ENCODE measurements at places on chromosomes 13 and 19.
A peak's percentile ranks its signal among the peaks of the same experiment; 100 is the strongest.

- peak; percentile 6 for DNase-seq
These were observed 35.9 kb downstream of the OXGR1 start for GRCh38 chr13:96958286-96958891.

- no peak for DNase-seq
These were observed 15.9 kb downstream of the ENOX1 start for GRCh38 chr13:43770871-43771270.

GRCh38 chr19:52936954-52937325, 13.7 kb upstream of the ZNF888 start:
- no peak for DNase-seq

DNA sequence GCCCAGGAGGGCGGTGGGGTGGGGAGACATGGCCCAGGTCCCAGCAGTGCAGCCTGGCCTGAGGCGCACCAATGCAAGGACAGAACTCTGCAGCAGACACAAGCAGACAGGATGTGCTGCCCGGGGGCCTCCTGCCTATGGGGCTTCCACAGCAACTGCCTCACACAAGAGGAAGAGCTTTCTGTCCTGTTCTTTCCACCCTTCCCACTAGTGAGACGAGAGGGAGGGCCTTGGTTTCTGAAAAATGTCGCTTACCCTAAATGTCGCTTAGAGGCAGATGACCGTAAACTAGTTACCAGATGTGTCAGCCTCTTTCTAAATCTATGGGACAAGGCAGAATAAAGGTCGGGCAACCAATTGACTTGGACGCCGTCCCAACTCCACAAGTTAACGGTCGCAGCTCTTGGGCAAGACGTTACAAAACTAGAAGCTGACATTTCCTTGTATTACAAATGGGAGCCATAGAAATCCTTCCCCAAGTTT, at the start of gene LAIR1:
Gene LAIR1 (minus strand): TSS at position 157 of the 483 bp plus-strand sequence. CDS start 127 bp downstream, at position 30.
- peak; percentile 68 for DNase-seq

GRCh38 chr13:20684546-20684945, 19.0 kb upstream of the IL17D start:
- no peak for DNase-seq

DNA sequence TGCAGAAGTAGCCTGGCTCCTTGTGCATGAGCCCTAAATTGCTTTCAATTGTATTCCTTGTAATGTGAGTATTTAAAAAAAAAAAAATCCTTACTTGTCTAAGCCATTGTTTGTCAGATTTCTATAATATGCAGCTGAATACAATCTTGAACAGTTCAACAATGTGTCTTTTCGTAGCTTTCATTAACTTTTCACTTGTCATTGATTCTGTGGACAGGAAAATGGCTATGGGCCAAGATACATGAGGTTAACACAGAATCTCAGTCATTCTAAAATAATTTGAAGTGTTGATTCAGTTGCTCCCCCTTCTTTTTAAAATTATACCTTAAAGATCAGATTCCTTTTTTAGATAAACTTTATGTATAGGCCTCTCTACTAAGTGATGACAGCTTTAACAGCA, 395.8 kb upstream of the KLF12 start:
- no peak for DNase-seq

- no peak for DNase-seq
These were observed 37.9 kb upstream of the SEMA6B start for GRCh38 chr19:4597278-4597974.
